ENCODE measurements at places on chromosomes 2 and 18. TPM values are rescaled to one million over a fixed set of nuclear protein-coding genes. Genes with fewer than 3 reads are reported as not detected.

DNA sequence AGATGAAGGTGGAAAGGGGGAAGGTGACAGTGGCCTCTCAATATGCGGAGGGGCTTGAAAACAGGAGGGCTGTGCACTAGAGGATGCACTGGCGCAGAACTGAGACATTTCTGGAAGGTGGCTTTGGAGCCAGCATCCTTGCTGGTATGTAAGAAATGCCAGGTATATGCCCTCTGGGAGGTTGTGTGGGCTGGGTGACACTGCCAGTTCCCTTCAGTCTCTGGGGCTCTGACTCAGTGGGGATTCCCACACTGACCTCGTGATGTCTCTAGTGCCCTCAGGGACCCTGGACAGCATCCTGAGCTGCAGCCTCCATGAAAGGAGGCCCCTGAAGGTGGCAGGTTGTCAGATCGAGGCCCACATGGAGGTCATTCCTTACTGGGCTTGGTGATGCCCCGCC, 74.0 kb downstream of the AGAP1 start:
- DNase-seq = no peak

DNA sequence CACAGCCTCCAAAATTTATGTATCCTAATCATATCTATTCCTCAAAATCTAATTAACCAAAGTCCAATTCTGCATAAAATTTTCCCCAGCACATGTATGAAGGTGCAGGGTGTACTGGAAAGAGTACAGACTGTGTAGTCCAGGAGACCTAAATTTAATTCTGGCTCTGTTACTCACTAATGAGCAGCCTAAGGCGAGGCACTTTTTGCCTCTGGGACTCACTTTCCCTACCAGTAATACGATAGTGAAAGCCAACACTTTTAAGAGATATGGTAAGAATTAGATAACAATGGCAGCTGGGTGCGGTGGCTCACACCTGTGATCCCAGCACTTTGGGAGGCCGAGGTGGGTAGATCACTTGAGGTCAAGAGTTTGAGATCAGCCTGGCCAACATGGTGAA, 177.7 kb downstream of the PIEZO2 start:
- no peak for DNase-seq

- no peak for DNase-seq
Observed at GRCh38 chr18:69282371-69282770, 118.3 kb upstream of the DOK6 start.

DNA sequence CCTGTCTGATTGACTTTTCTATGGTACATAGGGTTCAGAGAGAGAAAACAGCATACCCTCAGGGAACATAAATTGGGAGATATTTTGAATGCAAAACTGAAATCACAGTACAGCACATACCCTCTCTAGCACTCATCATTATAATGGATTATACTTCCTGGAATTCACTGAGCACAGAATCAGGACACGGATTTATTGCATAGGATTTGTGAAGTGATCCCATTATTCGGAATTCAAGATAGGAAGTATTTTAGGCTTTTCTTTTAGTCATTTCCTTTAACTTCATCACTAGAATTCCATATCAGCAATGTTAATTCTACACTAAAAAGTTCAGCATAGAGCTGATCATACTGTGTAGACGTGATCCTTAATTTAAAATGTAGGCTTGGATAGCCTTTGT, 407.0 kb downstream of the PID1 start:
- no peak for DNase-seq

The C2orf72 gene
- total RNA-seq = under 0.01 TPM

DNA sequence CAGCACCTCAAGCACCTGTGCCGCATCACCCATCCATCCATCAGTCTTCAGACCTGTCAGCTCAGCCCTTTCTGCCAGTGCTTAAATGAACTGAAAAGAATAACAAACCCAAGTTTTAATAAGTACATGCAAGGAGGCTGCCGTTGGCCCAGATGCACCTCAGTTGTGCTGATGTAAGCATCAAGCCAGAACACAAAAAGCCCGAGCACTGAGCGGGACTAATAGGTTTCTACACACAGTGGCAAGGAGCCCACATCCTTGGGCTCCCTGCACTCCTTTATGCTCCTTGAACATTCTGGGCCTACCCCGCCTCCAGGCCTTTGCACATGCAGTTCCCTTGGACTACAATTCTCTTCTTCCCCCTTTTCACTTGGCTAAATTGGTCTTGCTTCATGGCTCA, 165.6 kb downstream of the ALK start:
- no peak for DNase-seq
